ENCODE measurements at places on chromosomes 4 and X.

DNA sequence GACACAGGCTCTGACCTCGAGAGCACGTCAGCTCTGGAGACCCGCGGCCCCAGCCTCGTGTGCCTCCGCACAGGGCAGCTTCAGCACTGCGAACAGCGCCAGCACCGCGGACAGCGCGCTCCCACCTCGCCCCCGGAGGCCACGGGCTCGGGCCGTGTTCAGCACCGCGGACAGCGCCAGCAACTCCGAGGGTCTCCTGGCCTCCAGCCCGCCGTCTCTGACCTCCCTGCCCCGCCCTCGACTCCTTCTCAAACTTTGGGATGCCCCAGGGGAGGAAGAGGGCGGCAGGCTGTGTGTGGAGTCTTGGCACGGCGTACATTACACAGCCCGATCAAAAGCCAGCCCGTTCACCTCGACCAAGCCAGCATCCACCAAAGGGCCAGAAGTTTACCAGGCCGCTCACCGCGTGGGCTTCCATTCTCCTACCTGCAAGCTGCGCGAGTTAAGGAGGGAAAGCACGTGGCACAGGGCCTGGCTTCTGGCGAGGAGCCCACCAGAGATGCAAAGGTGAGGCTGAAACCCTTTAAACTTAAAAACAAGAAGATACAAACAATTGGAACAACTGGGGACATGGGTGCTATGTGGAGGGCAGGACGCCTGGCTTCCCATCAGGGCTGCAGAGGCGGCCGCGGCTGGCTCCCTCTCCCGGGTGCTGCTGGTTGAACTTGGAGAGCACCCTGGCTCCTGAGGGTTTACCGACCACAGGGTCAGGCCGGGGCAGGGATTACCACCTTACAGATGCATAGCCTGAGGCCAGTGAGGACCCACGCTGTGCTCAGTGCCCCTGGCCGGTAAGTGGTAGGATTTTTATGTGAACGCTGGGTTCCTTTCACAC is 4.5 kb upstream of the NKX1-1 start:
- peak; percentile 31 for DNase-seq

GRCh38 chr4:152419809-152420208 is 116.1 kb downstream of the FBXW7 start:
- peak; percentile 12 for DNase-seq

- no peak for DNase-seq
These were observed 23.8 kb upstream of the HPSE start for GRCh38 chr4:83358410-83358809.

GRCh38 chr4:115851918-115852766 is 738.7 kb upstream of the NDST4 start:
- DNase-seq, result no peak

- no peak for DNase-seq
These were observed 182.7 kb downstream of the KCNIP4 start for GRCh38 chr4:21765810-21766407.

GRCh38 chrX:22134681-22135080 is 102.6 kb downstream of the PHEX start:
- no peak for DNase-seq

GRCh38 chr4:1477045-1477840 is 71.0 kb upstream of the NKX1-1 start:
- DNase-seq, result no peak

GRCh38 chrX:66150163-66150562 is 13.9 kb upstream of the HEPH start:
- DNase-seq, result no peak

DNA sequence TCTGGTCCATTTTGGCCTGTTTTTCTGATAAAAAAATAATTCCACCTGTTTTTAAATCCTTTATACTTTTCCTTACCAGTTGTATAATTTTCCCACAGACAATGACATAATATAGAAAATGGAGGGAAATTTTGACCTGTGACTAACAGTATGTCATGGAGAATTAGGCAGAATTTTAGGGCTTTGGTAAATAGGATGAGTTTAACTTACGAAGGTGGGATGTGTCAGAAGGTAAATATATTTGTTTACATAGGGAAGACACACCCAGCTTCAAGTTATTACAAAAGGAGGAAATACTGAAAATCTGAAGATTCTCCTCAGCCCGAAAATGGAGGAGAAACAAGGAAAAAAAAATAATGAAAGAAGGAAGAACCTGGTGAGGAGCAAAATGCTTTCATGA is 64.6 kb upstream of the PPP3CA start:
- no peak for DNase-seq

GRCh38 chr4:107444-108429 is 16.6 kb upstream of the ZNF718 start:
- DNase-seq, result no peak

GRCh38 chr4:10527438-10527837 is 70.2 kb upstream of the ZNF518B start:
- no peak for DNase-seq

DNA sequence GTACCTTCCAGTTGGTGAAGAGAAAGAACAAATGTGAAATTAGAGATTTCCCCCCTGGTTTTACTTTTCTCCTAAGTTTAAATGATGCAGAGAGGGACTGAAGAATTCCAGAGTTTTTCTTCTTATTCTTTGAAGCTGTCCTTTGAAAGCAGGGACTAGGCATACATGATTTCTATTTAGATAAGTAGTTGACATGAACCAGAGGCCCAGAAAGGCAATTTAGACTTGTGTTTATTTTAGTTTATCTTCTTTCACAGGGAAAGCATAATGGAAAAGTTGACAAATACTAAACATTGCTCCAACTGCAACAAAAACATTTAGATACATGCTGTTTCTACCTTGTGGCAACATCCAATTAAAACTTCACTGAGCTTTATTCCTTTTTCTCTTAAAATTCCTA is 32.0 kb downstream of the PTPN13 start:
- DNase-seq, result no peak

DNA sequence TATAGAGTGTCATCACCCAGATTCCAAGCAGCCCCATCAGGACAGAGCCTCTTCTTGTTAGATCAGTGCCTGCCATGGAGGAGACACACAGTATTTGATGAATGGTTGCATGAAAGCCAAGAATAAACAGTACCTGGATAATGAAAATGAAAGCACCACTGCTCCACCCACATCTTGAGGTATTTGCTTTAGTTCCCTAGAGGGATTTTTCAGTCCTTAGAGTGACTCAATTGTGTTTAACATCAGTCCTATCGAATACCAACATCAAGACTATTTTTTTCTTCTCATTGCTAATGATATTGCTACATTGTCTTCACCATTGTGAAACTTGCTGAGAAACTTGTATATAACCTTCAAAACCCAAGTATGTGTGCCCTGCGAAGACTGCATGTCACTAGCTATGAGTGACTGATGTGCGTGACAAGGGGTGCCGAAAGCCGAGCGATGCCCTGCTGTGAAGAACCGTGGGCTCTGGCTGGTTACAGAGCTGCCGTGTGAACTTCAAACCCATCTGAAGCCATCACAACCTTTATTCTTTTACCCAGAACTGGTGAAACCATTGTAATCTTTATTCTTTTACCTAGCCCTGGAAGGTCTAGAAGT is 211.3 kb upstream of the FAT1 start:
- DNase-seq, result no peak

DNA sequence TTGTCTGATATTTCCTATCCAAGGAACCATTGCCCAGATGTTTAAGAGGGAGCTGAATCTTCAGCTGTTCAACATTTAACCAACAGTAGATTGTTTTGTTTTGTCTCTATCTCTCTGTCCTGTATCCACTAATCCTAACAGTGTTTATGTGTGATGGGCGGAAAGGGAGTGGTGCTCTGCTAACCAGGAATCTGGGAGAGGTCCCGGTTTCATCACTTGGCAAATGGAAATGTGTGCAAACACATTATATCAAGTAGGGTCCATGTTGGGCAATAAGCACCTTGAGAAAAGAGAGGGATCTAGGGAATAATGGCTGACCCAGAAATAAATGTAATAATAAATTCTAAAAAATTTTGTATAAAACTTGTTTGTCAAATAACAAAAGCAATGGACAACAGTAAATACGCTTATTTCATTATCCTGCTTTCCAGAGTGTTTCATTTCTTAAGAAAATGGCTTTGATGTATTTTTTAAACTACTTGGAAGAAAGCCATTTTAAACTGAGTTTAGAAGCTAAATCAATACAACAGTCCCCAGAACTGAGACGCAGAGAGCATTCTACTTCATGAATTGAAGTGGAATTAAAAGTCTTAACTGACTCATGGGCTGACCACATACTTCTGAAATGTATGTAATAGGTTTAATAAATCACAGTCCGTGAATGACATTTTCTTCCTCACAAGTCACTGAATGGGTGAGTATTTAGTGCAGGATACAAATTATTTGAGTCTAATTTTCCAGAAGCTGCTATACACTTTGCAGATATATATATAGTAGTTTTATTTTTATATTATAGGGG is 55.8 kb downstream of the EMCN start:
- no peak for DNase-seq

GRCh38 chr4:148515248-148515647 is 73.0 kb upstream of the NR3C2 start:
- no peak for DNase-seq

- no peak for DNase-seq
These were observed 167.9 kb downstream of the MAML3 start for GRCh38 chr4:139986106-139986505.

GRCh38 chr4:98394134-98394533 is 132.9 kb downstream of the RAP1GDS1 start:
- DNase-seq, result no peak

DNA sequence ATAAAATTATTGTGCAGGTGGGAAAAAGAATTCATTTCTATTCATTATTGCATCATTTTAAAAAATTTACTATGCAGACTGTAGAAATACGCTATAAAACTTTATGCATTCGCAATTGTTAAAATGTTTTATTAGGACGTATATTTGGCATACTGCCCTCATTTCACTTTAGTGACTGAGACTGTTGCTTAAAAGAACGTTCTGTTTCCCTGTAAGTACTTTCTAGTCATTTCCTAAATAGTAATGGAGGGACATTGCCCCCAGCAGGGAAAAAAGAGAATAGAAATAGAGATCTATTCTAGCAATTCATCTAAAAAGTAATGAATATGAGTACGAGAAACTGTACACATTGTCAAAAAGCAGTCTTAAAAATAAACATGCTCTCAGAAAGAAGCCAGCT is 1295.8 kb upstream of the TENM3 start:
- no peak for DNase-seq

DNA sequence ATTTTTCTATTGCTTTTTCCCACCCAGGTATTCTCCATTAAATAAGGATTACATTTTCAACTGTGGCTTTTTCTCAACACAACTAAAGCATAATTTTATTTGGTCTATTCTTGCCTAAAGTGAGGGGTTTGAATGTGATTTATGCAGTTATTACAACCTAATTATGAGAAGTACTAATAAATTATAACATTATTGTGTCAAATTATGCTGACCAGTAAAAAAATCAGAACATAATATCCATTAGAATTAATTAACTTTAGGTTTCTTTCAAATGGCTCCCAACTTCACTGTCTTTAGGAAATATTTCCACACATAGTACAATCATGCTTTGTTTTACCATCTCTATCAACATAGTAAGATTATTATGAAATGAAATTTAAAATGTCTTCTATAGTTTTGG is 1293.9 kb downstream of the FSTL5 start:
- no peak for DNase-seq

DNA sequence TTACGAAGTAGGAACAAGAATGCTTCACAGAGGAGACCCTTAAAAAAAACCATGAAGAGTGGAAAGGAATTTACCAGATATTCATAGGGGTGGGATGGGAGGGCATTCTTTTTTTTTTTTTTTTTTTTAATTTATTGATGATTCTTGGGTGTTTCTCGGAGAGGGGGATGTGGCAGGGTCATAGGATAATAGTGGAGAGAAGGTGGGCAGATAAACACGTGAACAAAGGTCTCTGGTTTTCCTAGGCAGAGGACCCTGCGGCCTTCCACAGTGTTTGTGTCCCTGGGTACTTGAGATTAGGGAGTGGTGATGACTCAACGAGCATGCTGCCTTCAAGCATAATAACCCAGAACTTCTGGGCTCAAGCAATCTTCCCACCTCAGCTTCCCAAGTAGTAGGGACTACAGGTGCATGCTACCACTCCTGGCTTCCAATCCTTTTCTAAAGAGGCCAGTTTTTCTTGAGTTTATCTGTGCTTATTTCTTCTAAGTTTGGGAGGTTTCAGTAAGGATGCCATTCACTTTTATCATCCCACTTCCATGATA is 65.9 kb upstream of the OGT start:
- no peak for DNase-seq

DNA sequence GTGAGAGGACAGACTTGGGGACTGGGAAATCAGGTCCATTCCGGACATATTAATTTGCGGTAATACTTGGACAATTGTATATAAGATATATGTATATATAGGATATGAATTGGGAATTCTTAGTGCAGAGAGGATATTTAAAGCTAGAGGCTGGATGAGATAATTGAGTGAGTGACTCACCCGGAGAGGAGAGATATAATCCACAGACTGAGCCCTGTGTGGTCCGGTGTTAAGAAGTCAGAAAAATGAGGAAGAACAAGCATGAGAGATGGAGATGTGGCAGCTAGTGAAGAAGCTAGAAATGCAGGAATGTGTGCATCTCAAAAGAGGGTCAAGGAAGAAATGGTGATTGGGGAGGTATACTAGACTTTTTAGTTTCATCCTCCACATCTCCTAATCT is 336.2 kb downstream of the SLC7A11 start:
- no peak for DNase-seq

GRCh38 chr4:78057135-78057599 is at the start of gene FRAS1:
TSS of gene FRAS1 (plus strand) at chr4:78057323. CDS start at chr4:78058010, 687 bp downstream.
- peak; percentile 2 for DNase-seq

GRCh38 chr4:932713-933070 is 432 bp downstream of the TMEM175 start:
- DNase-seq, result no peak

DNA sequence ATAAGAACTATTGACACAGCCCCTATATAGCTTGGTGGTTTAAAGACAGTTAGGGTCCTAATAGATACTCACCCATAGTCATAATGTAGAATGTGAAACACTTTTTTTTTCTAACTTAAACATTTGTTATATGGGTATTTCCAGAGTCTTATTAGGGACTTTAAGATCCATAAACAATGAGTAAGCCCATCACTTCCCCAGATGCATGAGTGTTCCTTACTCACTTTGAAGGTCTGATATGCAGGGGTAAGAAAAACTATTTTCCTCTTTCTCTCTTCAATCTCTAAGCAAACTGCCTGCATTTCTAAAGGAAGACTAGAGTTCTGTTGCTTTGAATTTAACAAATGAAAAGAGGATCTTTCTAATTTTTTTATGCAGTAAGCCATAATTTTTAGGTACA is 443.6 kb upstream of the PITX2 start:
- DNase-seq, result no peak

GRCh38 chrX:20680998-20681397 is 414.3 kb upstream of the RPS6KA3 start:
- no peak for DNase-seq

DNA sequence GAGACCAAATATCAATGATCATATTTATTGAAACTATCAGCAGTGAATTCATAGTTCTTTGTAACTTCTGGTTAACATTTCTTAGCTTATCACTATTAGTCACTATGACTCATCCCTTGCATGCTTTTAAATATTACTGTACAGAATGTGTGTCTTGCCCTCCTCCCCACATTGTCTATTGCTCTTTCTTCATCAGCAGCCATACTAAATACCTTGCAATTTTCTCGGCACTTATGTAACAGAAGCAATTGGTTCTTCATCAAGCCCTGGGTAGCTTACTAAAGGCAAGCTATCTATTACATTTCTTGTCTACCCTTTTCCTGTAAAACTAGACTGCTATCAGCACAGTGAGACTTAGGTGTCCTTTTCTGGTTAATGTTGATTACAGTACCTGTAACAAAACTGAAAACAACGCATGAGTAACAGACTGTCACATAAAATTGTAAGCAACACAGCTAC is 8.2 kb downstream of the KLHL4 start:
- DNase-seq, result no peak

- DNase-seq, result no peak
These were observed 169.1 kb downstream of the ARHGAP24 start for GRCh38 chr4:85644061-85644460.
